ENCODE measurements at places on chromosomes 5 and 9.
A peak's percentile ranks its signal among the peaks of the same experiment; 100 is the strongest.

- no peak for DNase-seq
Observed at GRCh38 chr5:36904677-36905076, 28.1 kb downstream of the NIPBL start.

GRCh38 chr9:130298662-130299279, 33.2 kb downstream of the HMCN2 start:
- no peak for DNase-seq

DNA sequence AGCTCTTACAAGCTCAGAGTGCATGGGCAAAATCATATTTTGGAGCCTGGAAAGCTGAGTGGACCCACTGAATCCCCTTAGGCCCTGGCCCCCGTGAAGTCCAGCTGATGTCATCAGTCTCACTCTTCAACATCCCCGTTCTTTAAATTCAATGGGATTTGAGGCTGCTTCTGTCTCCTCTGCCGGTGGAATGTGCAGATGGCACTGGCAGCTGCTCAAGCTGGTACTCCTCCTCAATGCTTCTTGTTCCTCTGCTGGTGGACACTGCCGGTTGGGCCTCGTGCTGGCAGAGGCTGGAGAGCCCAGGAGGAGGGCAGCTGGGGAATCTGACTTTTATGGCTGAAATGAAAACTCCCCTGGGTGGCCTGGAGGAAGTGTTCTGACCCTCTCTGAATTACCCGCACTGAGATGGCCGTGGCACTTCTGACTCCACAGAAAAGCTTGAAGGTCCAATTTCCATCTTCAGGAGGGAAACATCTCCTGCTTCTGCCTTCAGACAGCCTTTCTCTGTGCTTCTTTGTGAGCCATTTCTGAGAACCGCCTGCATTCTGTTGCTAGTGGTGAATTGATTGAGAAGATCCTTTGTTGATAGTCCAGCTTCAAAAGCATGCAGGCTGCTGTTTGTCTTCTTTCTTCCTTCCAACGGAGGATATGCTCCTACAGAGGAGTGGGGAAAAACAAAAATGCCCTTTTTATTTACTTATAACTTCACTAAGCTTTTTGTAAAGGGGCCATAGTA, 298.9 kb downstream of the TMEM38B start:
- DNase-seq = no peak

DNA sequence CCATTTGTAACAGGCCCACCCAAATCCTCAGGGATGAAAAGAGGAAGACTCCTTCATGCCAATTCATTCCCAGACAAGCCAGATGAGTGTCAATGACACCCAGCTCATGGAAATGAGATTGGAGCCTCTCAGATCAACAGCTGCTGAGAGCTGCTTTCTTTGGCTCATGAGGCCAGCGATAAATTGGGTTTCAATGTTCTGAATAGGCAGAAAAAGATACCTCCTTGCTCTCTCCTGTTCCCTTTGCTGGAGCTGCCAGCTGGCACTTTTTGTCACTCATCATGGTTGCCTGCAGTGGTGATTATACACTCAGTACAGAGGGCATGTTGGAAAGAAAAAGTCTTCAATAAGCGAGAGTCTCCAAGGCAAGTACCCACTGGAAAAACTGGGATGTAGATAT, 47.1 kb downstream of the SH3RF2 start:
- DNase-seq = no peak

DNA sequence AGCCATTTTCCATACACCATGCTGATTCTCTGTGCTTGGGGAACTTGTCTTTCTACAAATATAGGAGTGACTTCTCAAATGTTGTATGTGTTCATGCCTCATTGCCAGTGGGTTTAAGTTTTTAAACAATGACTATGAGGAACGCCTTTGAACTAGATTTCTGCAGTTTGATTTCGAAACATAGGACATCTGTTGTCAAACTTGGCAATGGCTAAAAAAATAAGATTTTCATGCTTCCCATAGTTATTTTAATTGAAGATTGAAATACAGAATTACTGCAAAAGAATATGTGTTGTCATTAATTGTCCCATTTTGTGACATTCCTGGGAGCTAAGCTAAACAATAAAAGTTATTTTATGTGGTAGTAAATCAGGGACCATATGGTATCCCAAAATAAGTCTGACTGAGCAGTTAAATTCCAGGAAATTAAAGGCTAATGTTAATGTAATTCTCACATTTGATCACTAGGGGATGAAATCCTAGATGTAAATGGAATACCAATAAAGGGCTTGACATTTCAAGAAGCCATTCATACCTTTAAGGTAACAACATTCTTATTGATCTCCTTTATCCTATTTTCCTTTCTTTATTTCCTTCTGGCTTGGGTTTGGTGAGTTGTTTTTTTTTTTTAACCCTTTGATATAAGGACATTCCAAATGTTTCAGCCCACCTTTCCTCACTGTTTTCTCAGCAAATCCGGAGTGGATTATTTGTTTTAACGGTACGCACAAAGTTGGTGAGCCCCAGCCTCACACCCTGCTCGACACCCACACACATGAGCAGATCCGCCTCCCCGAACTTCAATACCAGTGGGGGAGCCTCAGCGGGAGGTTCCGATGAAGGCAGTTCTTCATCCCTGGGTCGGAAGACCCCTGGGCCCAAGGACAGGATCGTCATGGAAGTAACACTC, 116.7 kb downstream of the GOLPH3 start:
- no peak for DNase-seq

- DNase-seq = no peak
Observed at GRCh38 chr5:151596828-151597539, 5.9 kb upstream of the FAT2 start.

- DNase-seq = no peak
Observed at GRCh38 chr5:158380661-158381060, 521.7 kb upstream of the CLINT1 start.

GRCh38 chr9:16514131-16514530, 356.3 kb downstream of the BNC2 start:
- no peak for DNase-seq

GRCh38 chr9:135249711-135250110, 162.2 kb downstream of the OLFM1 start:
- no peak for DNase-seq

DNA sequence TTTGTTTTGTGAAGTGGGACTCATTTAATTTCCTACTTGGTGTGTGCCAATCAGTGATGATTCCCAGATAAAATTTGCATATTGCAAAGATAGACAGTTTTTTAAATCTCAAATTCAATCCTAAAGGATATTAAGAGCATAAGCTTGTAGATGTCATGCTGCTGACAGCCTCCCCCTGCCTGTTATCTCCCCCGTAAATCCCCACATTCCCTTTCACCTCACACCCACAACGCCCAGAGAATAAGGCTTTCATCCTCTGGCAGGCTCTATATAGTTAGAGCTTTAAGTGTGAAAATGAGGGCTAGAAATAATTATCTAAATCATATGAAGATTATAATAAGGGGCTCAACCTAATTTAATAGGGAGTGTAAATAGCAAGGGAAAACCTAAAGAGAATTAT, 265.0 kb downstream of the TRPM3 start:
- DNase-seq = no peak

- peak; percentile 54 for DNase-seq
Observed at GRCh38 chr5:157269761-157270272, 3.9 kb downstream of the CYFIP2 start.

GRCh38 chr9:6428940-6429889, 16.2 kb downstream of the UHRF2 start:
- no peak for DNase-seq

DNA sequence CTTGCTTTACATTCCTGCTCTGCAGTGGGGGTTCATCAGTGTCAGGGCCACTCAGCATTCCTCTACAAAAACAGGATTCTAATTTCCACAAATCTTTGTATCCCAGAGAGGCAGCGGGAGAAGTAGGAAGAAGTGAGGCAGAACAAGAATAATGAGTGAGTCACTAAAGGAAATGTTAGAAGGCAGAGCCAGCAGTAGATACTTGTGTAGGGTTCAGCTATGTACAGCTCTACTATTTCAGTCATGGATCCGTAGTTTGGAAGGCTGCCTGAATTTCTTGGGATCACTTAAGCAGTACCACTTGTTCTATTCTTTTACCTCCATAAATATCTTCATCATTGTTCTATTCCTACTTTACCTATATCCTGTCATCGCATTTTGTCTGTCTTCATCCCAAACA, 246.3 kb upstream of the TLE4 start:
- no peak for DNase-seq

DNA sequence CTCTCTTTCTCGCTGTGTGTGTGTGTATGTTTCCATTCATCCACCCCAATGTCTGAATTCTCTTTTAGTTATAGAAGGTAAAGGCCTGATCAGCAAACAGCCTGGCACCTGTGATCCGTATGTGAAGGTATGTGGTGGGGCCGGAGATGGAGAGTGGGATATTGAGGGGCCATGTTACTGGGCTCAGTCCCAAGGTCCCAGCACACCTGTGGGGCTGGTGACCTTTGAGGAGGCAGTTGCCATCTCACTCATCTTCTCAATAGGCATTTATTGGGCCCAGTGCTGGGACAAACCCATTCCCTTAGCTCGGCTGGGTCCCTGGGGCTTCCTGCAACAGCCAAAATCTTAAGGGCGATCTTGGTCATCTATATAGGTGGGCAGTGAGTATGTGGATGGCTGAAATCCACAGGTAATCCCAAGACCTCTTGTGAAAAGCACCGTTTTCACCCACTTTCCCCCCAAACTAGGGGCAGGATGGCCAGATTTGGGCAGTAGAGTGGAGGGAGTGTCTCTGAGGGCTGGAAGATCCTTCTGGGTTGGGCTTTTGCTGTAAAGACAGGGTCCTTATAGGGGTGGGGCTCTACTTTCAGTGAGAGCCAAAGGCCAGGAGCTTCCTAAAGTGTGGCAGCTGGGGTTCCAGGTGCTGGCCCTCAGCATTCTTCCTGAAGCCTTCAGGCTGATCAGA, 19.6 kb downstream of the RGS3 start:
- no peak for DNase-seq

DNA sequence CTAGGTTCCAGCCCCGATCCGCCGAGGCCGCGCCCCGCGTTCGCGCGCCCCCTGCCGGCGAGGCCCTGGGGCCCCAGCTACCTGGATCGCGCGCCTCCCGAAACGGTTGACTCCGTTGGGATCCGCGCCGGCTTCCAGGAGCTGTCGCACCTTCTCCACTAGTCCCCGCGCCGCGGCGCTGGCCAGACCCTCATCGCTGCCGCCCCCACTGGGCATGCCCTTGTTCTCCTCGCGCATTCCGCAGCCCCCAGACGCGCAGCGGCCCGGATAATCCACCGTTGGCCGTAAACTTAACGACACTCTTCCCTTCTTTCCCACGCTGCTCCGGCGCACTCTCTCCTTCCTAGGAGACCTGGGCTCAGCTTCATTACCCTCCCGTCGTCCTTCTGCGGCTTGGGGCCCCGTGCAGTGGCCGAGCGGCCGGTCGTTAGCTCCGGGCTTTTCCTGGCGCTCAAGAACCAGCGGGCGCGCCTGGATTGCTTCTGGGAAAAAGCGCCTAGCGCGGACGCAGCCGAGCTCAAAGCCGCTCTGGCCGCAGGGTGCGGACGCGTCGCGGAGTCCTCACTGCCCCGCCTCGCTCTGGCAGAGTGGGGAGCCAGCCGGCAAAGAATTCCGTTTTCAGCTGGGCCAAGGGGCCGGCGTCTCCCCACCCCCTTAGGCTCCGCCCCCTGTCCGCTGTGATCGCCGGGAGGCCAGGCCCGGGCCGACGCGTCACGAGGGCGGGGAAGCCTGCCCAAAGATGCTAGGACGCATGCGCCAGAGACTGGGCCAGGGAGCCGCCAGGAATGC, at the start of gene CDKN2B:
Gene CDKN2B (minus strand): TSS at position 589 of the 789 bp plus-strand sequence. CDS start 352 bp downstream, at position 237.
- peak; percentile 82 for DNase-seq

DNA sequence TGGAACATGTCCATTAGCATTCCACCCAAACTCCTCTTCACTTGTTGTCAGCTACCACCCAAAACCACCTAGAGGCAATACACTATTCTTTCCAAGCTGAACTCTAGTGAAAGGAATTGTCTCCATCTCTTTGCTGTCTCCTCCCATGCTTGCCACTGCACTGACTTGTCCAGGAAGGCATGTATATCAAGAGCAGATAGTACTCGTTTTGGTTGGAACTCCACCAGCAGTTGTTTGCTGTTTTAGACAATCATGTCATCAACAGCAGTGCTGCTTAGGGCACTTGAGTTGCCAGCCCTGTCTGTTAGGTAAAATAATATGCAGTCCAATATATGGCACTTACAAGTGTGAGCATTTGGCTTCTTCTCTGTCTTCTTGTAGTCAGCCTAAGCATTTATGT, 80.0 kb upstream of the SAP30L start:
- no peak for DNase-seq

GRCh38 chr5:1125030-1125357, 13.1 kb upstream of the SLC12A7 start:
- no peak for DNase-seq

GRCh38 chr9:99166149-99166548, 55.6 kb downstream of the ALG2 start:
- DNase-seq = no peak

- DNase-seq = no peak
Observed at GRCh38 chr5:66242050-66242715, 98.1 kb downstream of the SREK1 start.

DNA sequence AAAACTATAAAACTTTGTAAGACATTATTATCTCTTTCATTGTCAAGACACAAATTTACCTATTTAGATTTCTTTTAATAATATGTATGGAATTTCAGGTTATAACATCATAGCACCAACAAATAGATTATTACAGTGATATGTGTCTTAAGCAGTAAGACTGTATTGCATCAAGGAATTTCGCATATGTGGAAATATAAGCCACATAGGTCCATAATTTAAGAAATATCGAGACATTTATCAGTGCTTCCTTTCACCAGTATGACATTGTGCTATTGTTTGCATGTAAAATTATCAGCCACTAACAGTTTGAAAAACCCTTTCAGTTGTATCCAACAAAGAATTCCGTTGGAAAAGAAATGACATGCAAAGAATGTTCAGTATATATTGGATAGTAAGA, 186.7 kb upstream of the RASA1 start:
- no peak for DNase-seq

GRCh38 chr9:126719618-126720031, 85.2 kb upstream of the ZBTB43 start:
- DNase-seq = peak; percentile 81

DNA sequence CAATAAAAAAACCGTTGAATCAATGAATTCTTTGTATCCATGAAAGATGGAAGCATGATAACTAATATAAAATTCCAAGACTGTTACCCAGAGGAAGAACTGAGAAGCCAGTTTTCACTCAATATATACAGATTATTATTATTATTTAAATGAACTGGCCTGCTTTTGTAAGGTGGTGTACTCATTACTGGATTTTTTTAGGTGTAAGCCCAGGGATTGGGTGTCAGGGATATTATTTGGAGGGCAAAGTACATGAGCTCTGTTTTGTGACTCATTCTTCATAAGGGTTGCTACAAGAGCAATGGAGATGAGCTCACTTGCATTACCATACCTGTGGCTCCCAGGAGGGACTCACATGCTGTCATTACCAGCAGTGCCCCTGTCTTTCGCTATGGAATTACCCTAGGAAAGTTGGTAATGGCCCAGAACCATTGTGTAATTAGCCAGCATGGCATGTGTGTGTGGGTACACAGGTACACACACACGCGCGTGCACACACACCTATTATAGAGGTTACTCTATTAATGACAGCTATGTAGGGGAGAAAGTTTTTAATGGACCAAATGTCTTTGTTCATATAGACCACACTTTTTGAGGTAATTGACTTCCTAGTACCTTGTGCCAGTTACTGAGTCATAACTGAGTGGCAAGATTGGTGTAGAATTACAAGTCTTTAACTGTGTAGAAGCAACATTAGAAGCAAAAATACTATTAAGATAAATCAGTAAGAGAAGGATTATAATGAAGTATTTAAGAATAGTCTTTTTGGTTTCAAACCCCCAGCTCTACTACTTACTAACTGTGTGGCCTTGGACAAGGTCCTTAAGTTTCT, 143.4 kb downstream of the GDNF start:
- DNase-seq = no peak
